Right atrium auricular region (tissue), 2 donors: ENCODE measurements at places on chromosomes 4 and X. TPM values are rescaled to one million over a fixed set of nuclear protein-coding genes. Genes with fewer than 3 reads are reported as not detected.

DNA sequence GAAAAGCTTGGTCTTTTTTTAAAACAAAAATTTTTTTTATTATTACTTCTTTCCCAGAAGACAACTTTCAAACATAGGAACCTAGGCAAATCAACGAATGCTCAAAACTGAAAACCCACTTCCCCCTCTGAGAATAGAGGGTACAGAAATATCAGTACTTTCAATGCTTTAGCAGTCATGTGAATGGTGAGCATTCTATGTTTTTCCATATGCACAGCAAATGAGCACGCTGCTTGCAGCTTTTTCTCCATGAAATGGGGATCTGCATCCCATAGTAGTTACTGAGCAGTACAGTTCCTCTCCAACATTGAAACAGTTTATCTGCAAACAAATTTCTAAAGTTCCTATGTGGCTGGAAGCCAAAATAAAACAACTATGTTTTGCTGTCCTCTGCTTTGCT is 108.4 kb upstream of the BMP2K start:
- DNase-seq = no peak

DNA sequence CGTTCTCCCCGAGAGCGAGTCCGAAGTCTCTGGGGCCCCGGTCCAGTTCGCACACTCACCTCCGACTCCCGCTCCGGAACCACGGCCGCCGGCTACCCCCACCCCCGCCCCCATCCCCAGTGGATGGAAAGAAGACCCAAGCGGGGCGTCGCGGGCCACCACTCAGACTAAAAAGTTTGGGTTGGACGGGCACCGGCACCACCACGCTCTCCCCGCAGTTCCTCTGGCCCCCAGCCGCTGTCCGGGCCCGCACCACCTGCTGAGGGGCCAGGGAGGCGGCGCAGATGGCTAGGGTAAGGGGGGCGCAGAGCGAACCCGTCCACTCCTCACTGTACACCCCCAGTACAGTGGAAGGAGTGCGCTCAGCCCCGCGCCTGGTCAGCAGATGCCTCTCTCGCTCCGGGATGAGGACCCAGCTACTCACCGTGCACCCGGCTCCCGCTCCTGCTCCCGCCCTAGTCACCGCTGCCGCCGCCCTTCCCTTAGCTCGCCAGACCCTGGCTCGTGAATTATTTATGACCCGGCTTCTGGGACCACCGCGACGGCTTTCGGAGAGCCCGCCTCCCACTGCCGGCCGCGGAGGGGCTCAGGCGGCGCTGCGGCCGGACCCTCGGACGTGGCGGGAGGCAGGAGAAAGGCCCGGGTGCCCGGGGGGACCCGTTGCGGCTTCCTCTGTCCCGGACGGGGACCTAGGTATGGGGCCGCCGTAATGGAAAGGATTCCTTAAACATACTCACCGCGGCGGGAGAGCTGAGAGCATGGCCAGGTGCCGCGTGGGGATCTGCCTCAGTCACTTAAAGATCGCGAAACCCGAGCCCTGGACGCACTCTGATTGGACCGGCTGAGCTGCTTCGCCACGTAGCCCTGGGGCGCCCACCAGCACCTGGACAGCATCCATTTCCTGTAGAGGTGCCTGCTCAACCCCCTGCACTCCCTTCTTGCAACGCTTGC is at the start of gene PROM1:
PROM1 (minus strand) TSS at position 783 of the 951 bp plus-strand sequence. CDS start 8,117 bp downstream, outside the sequence.
- DNase-seq = no peak

GRCh38 chrX:2707334-2707760 is 16.3 kb downstream of the CD99 start:
- peak; percentile 77 for DNase-seq

GRCh38 chr4:17188125-17188524 is 289.7 kb upstream of the LDB2 start:
- no peak for DNase-seq

- peak; percentile 26 for DNase-seq
Measured at GRCh38 chrX:107601326-107601725, 27.0 kb upstream of the PRPS1 start.

GRCh38 chrX:9890681-9891091 is 76.5 kb upstream of the CLDN34 start:
- no peak for DNase-seq

DNA sequence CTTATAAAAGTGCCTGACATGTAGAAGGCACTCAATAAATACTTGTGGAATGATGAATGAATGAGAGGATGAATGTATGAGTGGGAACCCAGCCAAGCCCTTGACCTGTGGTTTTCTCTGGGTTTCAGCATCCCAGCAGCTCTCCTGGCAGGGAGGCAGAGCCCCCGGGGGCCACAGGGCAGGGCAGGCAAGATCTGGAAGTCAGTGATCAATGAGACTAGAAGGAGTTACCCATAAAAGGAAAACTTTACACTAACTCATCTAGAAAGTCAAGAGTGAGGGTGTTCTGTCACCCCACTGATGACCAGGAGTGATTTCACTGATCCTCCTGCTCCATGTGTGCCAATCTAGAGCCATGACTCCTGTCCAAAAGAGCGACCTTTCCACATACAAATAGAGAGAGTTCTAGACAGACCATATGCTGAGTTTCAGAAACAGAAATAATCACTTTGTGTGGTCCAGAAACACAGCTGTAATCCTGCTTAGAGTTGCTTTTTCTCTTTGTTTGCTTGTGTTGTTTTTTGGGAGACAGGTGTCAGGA is 37.4 kb downstream of the MGARP start:
- DNase-seq = no peak

DNA sequence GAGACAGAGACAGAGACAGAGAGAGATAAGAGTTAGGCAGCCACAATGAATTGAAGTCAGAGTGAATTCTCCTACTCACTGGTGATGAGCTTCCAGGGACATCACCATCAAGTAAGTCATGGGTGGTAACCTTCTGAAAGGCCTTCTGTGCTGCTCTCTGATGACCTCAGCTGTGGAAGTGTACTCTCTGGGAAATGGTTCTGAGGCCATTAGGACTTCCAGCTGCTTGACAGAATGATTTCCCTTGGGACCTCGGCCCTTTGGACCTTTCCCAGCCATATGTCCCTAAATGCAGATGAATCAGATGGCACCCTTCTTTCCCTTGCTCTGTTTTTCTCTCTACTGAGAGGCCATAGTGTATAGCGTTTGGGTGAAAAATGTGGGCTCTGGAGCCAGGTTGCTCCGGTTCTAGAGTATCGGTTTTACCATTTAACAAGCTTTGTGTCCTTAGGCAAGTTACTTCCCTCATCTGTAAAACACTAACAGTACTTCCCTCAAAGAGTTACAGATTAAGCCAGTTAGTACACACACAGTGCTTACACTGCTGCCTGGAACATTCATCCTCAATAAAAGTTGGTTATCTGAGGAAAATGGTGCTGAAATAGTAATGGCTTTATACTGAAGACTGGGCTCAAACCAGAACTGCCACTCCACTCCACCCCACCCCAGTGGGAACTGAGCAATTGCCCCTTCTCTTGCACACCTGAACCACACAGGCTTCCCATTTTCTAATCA is 7.6 kb downstream of the SEPTIN11 start:
- DNase-seq = no peak

DNA sequence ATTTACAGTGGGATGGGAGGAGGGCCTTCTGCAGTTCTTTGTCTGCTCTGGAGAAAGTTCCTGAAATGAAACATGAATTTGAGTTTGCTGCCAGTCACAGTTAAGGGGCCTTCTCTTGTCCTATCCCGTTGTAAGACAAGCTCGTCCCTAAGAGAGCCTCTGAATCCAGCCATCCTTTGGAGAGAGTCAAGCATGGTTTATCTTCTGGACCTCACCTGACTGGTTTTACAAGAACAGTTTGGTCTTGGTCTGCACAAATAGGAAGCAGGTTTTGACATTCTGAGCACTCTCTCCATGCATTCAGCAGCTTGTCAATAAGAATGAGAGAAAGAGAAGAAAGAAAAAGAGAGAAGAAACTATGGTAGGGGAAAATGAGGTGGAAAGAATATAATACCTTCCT is 20.4 kb upstream of the TENM3 start:
- no peak for DNase-seq

DNA sequence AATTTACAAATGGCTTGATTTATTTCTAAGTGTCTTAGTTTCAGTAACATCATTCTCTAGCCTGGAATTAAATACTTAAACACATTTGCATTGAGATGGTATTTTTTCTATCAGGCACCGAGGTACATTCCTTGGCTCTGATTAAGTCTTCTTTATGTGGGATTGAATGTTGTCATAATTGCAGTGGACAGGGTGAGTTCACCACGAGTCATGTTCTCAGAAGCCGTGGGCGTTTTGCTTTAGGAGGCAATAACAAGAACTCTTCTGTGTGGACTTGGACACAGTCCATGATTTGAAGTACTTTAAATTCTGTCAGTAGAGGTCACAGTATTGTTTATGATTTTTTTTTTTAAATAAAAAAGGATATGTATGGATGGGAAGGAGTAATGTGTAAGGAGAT is 57.1 kb upstream of the EFHC2 start:
- DNase-seq = no peak

DNA sequence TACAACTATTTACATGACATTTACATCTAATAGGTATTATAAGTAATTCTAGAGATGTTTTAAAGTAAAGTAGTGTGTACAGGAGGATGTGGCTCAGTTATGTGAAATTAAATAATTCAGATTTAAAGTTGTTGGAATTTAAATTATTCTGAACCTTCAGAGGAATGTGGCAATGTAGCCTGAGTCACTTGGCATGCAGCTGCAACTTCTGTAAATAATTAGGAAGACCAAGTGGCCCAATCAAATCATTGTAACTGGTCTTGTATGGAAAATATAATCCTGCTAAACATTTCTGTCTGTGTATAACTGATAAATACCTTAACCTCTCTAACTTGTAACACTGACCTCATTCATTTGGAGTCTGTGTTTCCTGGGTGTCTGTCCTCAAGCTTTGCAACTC is 828.9 kb downstream of the GLUD2 start:
- no peak for DNase-seq

- peak; percentile 63 for DNase-seq
Measured at GRCh38 chrX:10022580-10023245, 55.6 kb downstream of the CLDN34 start.

DNA sequence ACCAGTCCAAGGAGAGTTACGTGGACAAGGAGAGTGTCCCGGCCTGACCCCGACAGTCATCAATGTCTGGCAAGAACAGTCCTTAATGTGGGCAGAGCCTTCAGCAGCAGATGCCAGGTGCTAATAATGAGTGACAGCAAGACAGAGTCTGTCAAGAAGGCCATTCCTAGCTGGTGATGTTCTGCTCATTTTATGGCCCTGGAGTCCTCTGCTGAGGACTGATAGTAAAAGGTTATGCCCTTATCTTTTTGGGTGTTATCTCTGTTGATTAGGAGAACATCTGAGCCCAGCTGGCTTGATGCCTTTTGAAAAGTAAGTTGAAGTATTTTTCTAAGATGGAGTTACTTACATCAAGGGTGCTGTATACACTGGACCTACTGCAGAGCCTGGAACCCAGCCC is 67.3 kb downstream of the SLC34A2 start:
- no peak for DNase-seq

- no peak for DNase-seq
Measured at GRCh38 chr4:128579154-128579853, 230.2 kb upstream of the JADE1 start.

DNA sequence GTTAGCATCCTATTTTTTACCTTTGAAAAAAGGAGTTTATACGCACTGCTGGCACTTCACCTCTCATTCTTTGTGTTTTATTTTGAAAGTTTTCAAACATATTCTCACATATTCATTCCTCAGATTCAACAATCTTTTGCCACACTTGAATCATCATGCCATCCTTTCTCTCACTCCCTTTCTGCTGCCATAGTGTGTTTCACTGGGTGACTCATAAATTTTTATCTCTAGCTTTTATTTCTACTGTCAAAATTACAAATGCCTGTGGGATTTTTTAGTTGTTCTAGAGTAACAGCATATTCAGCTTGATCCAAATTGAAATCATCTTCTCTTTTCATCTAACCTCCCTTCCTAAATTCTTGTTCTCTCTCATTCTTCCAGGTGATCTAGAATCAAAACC is 28.0 kb downstream of the MFSD8 start:
- DNase-seq = no peak

- no peak for DNase-seq
Measured at GRCh38 chrX:52363247-52363883, 5.5 kb upstream of the XAGE2 start.

DNA sequence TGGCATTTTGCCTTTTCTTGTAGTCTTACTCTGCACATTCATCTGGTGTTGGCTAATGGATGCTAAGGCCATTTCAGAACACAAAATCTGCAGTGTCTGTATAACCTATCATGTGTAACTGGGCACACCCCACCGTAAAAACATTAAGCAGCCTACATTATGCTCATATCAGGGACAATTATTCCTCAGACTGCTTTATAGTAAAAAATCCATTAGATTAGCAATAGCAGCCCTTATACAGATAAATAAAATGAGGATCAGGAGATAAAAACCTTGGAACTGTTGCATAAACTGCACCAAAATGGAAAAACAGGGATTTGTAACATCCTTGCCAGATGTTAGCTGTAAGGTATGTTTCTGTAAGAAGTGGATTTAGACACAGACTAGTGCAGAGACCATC is 288.8 kb downstream of the HS3ST1 start:
- DNase-seq = no peak

DNA sequence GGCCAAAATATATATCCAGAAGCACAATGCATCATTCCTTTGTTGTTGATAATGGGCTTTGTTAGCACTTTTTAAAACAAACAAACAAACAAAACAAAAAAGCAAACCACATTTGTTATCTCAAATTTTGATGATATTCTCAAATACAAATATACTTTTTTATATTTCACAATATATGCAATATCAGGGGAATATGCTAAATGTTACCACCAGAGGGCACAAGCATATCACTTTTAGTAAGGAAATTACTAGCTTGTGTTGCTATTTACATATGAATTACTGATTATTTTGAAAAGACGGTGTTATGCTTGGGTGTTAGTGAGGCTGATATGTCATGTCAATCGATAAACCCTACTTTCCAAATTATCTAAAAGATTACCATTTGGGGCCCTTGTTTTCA is 29.1 kb downstream of the RIPPLY1 start:
- no peak for DNase-seq

DNA sequence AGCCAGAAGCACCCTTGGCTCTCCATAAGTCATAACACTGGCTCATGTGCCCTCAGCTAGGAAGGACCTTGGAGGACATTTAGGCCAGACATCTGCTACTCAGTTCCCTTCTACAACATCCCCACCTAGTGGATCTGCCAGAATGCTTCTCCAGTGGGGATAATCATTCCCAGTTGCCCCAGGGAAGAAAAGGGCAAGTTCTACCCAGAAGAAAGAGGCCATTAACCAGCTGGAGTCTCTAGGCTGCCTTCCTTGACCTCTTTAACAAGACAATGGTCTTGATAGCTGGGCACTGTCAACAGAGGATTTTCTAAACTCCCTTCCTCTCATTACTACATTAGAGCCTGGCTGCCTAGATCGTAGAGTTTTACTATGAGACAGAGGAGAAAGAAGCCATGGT is 42.0 kb downstream of the LGI2 start:
- no peak for DNase-seq

SPANXN3 gene
- total RNA-seq = not detected

SUPT20HL1 gene
- not detected for total RNA-seq

BST1 gene
- total RNA-seq = 10.2 TPM

WDR17 gene
- 0.63 TPM for total RNA-seq

ELF4 gene
- total RNA-seq = 8.6 TPM

MAPK10 gene
- 2.6 TPM for total RNA-seq
